ENCODE measurements at places on chromosomes 2 and 18.

DNA sequence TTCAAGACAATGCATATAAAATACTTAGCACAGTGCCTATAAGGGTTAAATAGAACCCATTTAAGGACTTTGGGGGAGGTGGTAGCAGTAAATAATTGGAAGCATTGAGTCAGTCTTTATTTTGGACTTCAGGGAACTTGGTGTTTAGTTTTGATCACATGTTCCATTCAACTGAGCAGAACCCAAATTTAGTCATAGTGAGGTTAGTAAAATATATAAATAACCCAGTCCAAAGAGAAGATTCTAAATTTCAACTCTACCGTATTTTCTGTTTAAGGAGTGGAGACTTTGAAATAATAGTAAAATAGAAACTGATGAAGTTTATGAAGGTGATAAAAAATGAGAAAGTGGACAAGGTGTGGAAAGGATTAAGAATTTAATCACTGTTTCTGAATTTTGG, 19.7 kb downstream of the TWSG1 start:
- H3K27me3 ChIP-seq, result no peaks in the 10 kb centered on the region
- no peaks in the 10 kb centered on the region for H3K36me3 ChIP-seq
- no peaks in the 10 kb centered on the region for H3K4me1 ChIP-seq
- no peak overlapping the region for H3K4me3 ChIP-seq

DNA sequence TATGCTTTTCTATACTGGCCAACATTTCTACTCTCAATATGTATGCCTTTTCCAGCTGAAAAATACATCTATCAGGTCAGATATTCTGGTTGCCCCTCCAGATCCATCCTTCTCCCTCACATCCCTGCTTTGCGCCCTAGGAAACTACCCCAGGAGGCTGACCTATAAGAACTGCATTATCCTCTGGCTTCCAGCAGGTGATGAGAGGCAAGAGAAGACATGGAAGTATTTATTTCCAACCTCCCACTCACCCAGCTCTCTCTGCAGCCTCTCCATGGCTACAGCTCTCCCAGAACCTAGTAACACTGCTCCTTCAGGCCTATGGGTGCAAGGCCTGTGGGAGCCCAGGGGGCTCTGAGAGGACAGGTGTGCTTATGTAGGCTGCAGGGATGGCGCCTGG, 42.9 kb downstream of the ARID5A start:
- peaks cover 5% of the 10 kb centered on the region for H3K27me3 ChIP-seq
- H3K27ac ChIP-seq, result no peak overlapping the region
- peaks cover 2% of the 10 kb centered on the region for H3K4me1 ChIP-seq
- no peak overlapping the region for H3K4me3 ChIP-seq

DNA sequence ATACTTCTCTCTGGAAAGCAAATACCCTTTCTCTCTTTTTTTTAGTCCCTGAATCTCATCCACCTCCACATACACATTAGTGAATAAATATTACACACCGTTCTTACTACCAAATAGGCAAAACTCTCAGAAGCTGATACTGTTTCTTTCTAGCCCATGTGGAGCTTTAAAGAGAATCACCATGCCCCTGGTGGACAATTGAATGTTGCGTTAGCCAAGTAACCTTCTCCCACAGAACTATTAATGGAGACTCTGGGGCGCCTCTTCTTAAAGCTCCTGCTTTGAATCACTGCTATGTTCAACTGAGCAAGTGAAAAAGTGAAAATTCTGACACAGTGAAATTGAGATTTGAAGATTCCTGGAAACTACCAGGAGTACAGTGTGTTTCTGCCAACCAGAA, 522.8 kb upstream of the CDH7 start:
- no peaks in the 10 kb centered on the region for H3K27me3 ChIP-seq
- no peaks in the 10 kb centered on the region for H3K4me1 ChIP-seq
- H3K4me3 ChIP-seq, result no peak overlapping the region
- H3K36me3 ChIP-seq, result no peaks in the 10 kb centered on the region
- no peak overlapping the region for H3K27ac ChIP-seq

GRCh38 chr2:219650426-219651248, 23.2 kb downstream of the SLC4A3 start:
- H3K36me3 ChIP-seq, result no peaks in the 10 kb centered on the region
- no peak overlapping the region for H3K4me3 ChIP-seq

- H3K27me3 ChIP-seq, result peaks cover 7% of the 10 kb centered on the region
- DNase-seq, result no peak
- no peaks in the 10 kb centered on the region for H3K4me1 ChIP-seq
- H3K4me3 ChIP-seq, result no peak overlapping the region
- H3K27ac ChIP-seq, result no peak overlapping the region
Observed at GRCh38 chr2:216970359-216970915, 110.6 kb upstream of the TNP1 start.
